ENCODE measurements at places on chromosomes 16 and 17.

- peak overlapping the region; percentile 39 for H3K27ac ChIP-seq
- no peak for DNase-seq
- H3K4me1 ChIP-seq, result peaks cover 37% of the 10 kb centered on the region
Measured at GRCh38 chr17:35238821-35239220, 4.1 kb upstream of the SLFN5 start.

DNA sequence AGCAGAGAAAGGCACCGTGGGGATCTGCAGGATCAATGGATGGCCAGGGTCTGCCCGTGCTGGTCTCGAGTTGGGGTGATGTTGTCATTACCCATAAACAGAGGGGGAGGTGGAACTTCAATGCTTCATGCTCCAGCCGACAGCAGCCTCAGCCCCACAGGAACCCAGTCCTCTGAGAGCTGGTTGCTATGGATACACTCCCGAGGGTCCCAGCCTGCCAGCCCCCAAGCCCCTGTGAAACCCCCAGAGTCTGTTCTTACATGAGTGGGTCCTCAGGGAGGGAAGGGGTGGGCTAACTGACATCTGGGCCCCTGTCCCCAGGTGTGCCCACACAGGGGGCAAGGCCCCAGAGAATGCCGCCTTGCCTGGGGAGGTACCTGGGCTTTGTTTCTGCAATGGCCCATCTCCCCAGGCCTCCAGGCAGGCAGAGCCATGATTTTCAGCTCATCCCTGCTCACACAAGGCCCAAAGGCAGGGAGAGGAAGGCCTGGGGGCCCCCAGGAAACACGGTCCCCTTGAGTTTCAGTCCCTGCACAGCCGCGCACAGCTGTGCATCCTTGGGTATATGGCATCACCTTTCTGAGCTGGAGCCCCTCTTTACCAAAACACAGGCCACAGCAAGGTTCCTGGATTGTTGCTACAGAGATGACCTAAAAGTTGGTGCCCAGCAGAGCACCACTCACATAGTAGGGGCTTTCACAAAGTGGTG lies 223.7 kb downstream of the ZNF423 start:
- peaks cover 8% of the 10 kb centered on the region for H3K4me1 ChIP-seq
- H3K36me3 ChIP-seq, result no peaks in the 10 kb centered on the region
- no peak overlapping the region for H3K27ac ChIP-seq
- no peak for DNase-seq
- no peak overlapping the region for H3K4me3 ChIP-seq

DNA sequence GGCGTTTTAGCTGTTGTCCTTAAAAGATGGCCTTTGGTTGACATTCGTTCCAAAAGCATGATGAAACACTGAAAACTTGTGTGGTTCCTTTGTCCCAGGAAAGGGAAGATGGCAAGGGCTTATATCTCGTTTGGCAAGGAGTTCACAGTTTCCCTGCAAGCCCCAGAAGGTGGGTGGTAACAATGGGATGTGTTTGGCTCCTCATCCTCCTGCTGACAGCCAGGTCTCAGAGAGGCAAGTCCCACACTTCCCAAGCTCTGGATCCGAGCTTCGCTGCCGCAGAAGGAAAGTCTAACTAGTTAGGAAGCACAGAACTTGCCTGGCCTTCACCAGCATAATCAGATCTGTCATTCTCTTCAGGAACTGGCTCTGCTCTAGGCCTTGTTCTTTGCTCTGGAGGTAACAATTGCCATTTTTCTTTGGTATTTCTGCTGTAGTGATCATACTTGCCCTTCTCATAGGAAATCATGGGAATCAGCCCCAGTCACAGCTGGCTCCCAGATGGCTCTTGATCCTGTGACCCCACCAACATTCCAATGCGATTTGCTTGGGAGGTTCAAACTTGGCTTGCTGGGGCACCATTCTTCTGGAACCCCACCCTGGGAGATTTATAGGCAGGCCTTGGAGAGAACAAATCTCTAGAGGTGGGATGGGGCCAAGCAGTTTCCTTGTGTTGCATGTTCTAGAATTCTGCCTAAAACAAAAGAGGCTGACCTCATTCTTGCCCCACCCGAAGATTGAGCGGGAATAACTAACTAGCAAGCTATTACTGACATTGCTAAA lies 17.9 kb downstream of the KPNA2 start:
- H3K4me3 ChIP-seq, result no peak overlapping the region
- H3K27me3 ChIP-seq, result no peaks in the 10 kb centered on the region
- DNase-seq, result no peak
- no peaks in the 10 kb centered on the region for H3K36me3 ChIP-seq
- H3K27ac ChIP-seq, result no peak overlapping the region

- H3K4me3 ChIP-seq, result peak within 1 kb of the TSS; percentile 66
- no peaks in the 10 kb centered on the region for H3K36me3 ChIP-seq
- no peak within 1 kb of the TSS for H3K27ac ChIP-seq
- peaks cover 57% of the 10 kb centered on the region for H3K4me1 ChIP-seq
- DNase-seq, result no peak
- peaks cover 18% of the 10 kb centered on the region for H3K27me3 ChIP-seq
Measured at GRCh38 chr16:67248401-67249177, at the start of gene SLC9A5. SLC9A5 (plus strand) TSS chr16:67248979; CDS start chr16:67249015, 36 bp downstream.
